ENCODE measurements at places on chromosomes 2 and 18.

DNA sequence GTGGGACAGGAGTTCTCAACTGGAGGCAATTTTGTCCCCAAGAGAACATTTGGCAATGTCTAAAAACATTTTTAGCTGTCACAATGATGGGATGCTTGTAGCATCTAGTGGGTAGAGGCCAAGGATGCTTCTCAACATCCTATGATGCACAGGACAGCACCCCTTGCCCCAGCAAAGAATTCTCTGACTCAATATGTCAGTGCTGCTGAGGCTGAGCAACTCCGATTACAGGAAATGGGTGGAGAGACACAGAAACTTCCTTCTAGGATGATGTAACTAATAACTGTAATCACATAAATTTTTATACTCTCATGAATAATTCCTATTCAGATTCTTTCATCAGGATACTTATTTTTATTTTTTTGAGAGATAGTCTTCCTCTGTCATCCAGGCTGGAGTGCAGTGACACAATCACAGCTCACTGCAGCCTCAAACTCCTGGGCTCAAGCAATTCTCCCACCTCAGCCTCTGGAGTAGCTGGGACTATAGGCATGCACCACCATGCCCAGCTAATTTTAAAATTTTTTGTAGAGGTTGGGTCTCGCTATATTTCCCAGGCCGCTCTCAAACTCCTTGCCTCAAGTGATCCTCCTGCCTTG is 120.3 kb upstream of the ACAA2 start:
- DNase-seq, result no peak

GRCh38 chr2:240789501-240790369 is 30.3 kb downstream of the KIF1A start:
- no peak for DNase-seq

- no peak for DNase-seq
Measured at GRCh38 chr2:67782443-67782842, 280.4 kb downstream of the C1D start.

- no peak for DNase-seq
Measured at GRCh38 chr2:191225690-191226089, 19.5 kb upstream of the MYO1B start.

GRCh38 chr18:22494771-22495170 is 77.1 kb upstream of the CTAGE1 start:
- DNase-seq, result no peak

Data from activated T-cell treated with anti-CD3 and anti-CD28 coated beads for 48 hours (primary cell).